Muscle of arm (tissue), 14 donors: ENCODE measurements at places on chromosomes 5 and 9.

DNA sequence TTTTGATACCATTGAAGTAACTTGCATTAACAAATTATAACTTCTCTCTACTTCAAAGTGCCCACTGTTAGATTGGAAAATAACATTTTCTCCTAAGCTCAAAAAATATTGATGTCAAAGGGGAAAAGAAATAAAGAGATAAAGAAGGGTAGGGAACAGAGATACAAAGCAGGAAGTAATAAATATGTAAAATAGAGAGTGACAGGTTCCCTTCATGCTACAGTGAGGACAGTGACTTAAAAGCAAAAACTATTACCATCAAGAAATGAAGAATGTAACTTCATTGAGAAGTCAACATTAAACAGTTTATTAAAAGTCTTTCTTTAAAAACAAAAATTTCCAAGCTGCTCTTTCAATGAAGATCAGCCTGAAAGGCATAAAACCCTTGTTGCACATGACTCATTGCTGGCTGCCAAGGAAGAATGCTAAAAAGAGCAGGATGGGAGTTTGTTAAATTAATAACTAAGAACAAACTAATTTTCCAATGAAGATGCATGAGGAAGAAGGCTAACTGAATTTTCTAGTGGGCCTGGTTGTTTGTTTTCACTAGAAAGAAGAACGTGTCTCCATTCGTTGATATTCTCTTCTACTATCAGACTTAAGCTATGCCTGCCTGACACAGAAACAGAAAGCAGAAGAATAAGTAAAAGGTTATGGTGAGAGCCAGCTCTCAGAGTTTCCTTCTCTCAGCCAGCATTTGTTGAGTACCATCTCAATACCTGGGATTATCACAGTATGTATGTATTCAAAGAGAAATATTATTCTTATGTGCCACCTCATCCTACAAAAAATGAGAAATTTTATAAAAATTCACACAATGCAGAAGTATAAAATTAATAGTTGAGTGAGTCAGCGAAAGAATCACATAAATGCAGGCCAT lies 197.8 kb upstream of the NREP start:
- no peak for DNase-seq

- no peak for DNase-seq
These were observed 210.6 kb downstream of the GOLPH3 start for GRCh38 chr5:31963358-31964006.

GRCh38 chr5:6584727-6585126 lies 48.1 kb downstream of the NSUN2 start:
- DNase-seq = no peak

DNA sequence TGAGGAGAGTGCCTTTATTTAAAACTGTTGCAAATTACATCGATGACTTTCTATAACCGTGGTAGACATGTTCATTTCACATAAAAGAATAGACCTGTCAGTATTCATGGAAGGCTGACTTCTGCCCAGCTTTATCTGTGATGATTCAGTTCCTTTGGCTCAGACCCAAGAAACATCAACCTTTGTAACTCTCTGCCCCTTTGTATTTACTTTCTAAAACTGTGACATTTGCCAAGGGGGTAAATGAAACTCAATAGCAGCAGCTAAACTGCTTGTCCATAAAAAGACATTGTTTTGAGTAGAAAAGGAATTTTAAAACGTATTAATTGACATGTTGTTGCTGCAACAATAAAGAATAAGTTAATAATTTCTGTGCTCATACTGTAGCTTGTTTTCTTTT lies 137.8 kb upstream of the ANKH start:
- DNase-seq = no peak

DNA sequence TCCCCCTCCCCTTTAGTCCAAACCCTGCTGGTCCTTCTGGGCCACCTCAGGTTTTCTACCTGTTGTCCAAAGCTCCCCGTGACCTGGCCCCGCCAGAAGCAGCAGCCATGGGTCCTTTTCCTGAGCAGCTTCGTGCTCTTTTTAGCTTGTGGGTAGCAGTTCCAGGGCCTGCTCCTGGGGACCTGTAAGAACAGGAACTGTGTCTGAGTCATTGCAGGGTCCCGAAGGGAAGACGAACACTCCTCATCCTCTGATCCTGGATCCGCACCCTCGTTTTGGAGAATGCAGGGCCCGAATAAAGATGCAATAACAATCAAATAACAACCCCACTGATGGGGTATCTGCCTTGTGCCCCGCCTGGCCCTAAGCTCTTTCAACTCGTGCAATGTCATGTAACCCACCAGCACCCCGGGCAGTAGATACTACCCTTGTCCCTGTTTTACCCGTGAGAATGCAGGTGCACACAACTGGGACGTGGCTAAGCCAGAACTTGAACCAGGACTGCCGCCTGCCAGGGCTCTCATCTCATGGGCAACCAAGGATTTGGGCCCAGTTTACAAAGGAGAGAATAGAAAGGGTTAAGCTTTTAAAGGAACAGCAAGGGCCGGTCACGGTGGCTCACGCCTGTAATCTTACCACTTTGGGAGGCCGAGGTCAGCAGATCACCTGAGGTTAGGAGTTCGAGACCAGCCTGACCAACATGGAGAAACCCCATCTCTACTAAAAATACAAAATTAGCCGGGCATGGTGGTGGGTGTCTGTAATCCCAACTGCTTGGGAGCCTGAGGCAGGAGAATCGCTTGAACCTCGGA lies 33.2 kb downstream of the NEK6 start:
- DNase-seq = no peak

DNA sequence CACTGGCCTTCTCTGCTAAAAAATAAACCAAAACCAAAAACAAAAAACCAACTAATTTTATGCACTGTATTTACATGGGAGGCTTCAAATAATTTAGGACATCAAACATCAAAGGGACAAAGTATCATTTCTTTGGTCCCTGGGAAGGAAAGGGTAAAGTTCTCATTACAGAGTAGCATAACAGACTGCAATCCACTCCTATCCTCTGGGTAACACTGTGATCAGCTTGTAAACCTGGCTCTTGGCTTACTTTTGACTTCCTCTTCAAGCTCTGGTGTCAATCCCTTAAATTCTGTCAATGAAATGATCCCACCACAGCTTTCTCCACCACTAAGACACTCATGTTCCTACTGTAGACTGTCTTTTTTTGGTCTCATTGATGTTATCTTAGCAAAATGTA lies 69.8 kb upstream of the VCAN start:
- DNase-seq = no peak

DNA sequence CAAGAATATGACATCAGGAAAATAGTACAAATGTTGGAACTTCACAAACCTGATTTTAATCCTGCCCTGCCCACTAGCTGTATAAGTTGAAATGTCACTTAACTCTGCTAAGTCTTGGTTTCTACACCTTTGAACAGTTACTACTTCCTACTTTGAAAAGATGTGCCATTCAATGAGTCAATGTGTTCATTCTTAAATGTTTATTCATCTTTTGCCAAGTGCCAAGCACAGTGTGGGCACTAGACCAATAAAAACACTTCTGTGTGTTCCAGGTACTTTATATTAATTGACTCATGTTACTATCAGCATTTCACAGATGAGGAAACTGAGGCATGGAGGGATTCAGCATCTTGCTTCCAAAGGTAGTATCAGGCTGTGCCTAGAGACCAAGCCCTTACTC lies 12.8 kb downstream of the PDCL start:
- DNase-seq = no peak

DNA sequence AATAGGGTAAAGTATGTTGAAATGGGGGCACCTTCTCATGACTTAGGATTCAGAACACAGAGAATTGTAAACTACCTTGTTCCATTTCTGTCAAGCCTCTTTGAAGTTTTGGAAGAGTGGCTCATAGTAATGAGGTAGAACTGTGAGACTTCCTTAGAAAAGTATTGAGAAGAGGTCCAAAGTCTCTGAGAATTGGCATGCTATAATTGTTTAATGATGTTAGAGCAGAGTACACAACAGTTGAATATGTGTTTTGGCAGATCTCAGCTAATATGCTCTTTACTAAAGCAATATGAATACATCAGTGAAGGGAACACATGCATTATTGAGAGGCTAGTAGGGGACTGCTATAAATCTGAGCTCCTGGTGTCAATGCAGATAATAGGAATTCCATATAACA lies 579.4 kb upstream of the RIOK2 start:
- DNase-seq = no peak

GRCh38 chr5:128895122-128895521 lies 70.2 kb upstream of the SLC27A6 start:
- no peak for DNase-seq

DNA sequence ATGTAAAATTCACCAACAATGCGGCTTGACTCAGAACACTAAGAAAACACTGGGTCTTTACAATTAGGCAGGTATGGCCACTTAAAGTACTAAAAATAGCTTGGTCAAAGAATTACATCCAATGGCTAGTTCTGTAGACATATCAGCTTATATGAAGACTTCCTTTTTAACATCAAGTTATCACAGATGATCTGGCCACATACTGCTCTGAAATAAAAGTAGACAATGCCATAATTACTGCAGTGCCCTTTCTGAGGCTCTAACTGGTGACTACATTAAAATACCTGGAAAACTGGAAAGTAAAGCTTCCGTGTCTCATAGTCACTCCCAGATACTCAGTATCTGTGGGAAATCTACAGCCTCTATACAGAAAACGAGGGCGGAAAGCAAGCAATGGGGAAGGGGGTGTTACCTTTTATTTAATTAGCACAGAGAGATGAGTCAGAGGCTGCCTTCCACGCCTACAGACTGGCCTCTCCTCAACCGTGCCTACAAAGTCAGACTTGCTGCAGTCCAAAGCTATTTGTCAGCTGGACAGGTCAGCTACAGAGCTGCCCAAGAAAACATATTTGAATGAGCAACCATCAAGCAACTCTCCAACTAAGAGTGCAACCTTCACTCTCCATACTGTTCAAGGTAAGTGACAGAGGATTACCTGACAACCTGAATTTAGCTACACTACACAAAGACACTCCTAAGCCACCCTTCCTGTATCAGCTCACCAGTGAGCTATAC lies 8.7 kb downstream of the SERINC5 start:
- no peak for DNase-seq

- no peak for DNase-seq
These were observed 814.5 kb downstream of the MTRR start for GRCh38 chr5:8683496-8683895.

- DNase-seq = no peak
These were observed 330.7 kb upstream of the DAB2 start for GRCh38 chr5:39755452-39755851.

- DNase-seq = no peak
These were observed 38.3 kb downstream of the SLC1A3 start for GRCh38 chr5:36644727-36645126.

GRCh38 chr5:154937186-154937717 lies 759 bp downstream of the GEMIN5 start:
- DNase-seq = no peak

DNA sequence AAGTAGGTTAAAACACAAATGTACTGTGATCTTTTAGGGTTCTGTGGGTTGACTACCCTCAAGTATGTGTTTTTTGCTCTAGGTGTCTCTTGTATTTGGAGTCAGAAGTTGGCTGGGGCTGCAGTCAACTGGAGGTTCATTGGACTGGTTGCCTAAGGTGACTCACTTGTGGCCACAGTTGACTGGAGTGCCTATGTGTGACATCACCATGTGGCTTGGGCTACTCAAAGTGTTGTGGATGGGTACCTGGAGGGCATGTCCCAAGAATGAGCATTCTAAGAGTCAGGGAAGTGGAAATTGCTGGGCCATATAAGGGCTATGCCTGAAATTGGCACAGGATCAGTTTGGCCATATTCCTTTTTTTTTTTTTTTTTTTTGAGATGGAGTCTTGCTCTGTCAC lies 27.4 kb downstream of the SNX30 start:
- DNase-seq = no peak

GRCh38 chr5:1178529-1179382 lies 22.6 kb upstream of the SLC6A19 start:
- no peak for DNase-seq

DNA sequence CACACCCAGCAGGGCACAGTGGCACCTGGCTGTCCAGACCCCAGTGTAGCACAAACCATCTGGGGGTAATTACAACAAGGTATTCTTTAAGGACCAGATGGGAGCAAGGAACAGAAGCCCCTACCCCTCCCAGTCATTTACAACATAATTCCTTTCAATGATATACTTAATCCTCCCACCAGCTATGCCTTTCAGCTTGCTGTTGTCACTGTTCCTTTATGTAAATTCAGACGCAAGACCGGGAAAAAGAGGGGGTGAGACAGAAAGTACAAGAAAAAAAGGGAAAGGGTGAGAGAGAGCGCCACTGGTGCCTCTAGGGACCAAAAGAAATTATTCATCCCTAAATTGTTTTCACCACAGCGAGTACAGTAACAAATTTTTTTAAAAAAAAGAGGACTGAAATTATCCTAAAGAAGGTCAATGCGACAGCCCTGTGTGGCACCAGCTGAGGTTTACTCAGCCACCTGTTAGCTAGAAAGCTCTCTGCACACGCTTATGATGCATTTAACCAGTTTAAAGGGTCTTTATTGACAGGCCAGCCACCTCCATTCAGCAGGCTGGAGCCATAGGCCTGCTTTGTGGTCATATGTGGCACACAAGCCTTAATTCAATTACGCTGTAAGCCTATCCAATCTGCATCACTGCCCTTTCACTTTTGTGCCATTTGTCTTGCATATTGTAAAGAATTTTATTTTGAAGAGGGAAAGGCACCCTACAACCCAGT lies 210.2 kb upstream of the ISL1 start:
- no peak for DNase-seq

- DNase-seq = peak; percentile 9
These were observed 73.9 kb downstream of the KLF9 start for GRCh38 chr9:70340572-70340971.

GRCh38 chr9:98607152-98607551 lies 101.6 kb downstream of the GABBR2 start:
- DNase-seq = no peak

GRCh38 chr5:6359555-6360322 lies 18.6 kb downstream of the MED10 start:
- no peak for DNase-seq

- DNase-seq = no peak
These were observed 327.2 kb downstream of the NTRK2 start for GRCh38 chr9:84996716-84997115.

GRCh38 chr5:73519531-73520283 lies 21.5 kb downstream of the BTF3 start:
- peak; percentile 72 for DNase-seq

GRCh38 chr9:106405871-106406435 lies 457.0 kb upstream of the ZNF462 start:
- DNase-seq = no peak

GRCh38 chr9:37206121-37206620 lies 85.8 kb downstream of the ZCCHC7 start:
- no peak for DNase-seq

- DNase-seq = no peak
These were observed 552.3 kb downstream of the EFNA5 start for GRCh38 chr5:107118184-107119019.

DNA sequence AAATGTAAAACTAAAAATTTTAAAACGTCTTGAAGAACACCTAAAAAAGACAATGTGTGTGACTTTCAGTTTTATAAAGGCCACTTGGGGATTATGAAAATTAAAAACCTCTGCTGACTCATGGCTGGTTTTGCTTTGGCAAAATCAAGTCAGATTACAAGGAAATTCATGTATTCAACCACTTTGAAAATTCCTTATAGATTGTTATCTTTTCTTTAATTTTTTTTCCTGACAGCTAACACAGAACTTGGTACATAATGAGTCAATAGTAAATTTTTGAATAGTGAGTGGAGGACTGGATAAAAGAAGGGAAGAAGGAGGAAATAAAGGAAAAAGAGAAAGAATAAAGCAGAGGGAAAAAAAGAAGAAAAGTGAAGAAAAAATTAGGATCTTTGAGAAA lies 1774.7 kb upstream of the ACO1 start:
- no peak for DNase-seq

- no peak for DNase-seq
These were observed 202.6 kb downstream of the NR3C1 start for GRCh38 chr5:143200781-143201398.

- no peak for DNase-seq
These were observed 1167.6 kb downstream of the CDH12 start for GRCh38 chr5:21685522-21685921.
